ENCODE measurements at places on chromosomes 5 and 9.

- DNase-seq: no peak
These were observed 48.2 kb downstream of the ROPN1L start for GRCh38 chr5:10489810-10490426.

GRCh38 chr5:170491479-170491878 is 12.3 kb upstream of the KCNIP1 start:
- no peak for DNase-seq

DNA sequence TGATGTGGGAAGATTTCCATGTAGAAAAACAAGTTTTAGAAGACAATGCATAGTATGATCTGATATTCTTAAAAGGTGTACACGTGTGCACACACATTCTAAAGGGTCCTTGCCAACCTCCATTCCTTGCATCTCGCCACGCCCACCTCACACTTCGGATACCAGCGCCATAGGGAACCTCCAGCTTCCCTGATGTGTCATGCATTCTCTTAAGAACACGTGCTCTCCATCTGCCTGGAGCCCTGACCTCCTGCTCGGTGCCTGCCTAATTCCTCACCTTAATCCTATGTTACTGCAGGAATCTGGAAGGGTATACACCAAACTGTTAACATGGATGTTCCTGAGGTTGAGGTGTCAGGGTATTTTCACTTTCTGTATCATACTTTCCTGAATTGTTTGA is 63.1 kb downstream of the PTCD2 start:
- DNase-seq: no peak

- no peak for DNase-seq
These were observed 16.8 kb upstream of the PCSK5 start for GRCh38 chr9:75873712-75874111.

DNA sequence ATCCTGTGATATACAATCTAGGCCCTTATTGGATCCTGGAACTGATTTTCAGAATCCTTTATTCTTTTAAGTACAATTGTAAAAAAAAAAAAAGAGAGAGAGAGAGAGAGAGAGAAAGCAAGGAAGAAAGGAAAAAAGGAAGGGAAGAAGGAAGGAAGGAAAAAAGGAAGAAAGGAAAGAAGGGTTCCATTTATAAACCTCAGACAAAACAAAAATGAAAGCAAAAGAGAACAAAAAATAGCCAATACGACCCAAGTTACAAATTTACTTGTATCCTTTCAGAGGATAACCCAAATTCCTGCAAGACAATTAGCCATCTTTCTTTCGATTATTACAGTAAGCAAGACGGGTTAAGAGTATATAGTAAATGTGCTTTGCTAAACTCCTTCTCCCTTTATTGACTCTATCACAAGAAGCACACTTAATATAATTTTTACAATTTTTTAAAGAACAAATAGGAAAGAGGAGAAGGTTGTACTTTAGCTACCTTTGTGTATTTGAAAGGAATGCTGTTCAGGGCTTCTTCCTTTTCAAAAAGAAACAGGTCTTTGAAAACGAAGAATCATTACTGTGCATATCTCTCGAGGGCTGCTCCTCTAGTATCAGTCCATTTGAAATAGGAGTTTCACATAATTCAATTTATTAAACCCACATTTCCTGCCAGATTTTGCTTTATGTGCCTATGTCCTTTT is 543.3 kb downstream of the RAB3C start:
- no peak for DNase-seq

GRCh38 chr5:38843665-38844064 is 2.1 kb upstream of the OSMR start:
- no peak for DNase-seq

GRCh38 chr9:21688108-21689102 is 114.0 kb upstream of the MTAP start:
- DNase-seq: no peak

GRCh38 chr5:130815246-130815645 is 349.8 kb downstream of the HINT1 start:
- no peak for DNase-seq

DNA sequence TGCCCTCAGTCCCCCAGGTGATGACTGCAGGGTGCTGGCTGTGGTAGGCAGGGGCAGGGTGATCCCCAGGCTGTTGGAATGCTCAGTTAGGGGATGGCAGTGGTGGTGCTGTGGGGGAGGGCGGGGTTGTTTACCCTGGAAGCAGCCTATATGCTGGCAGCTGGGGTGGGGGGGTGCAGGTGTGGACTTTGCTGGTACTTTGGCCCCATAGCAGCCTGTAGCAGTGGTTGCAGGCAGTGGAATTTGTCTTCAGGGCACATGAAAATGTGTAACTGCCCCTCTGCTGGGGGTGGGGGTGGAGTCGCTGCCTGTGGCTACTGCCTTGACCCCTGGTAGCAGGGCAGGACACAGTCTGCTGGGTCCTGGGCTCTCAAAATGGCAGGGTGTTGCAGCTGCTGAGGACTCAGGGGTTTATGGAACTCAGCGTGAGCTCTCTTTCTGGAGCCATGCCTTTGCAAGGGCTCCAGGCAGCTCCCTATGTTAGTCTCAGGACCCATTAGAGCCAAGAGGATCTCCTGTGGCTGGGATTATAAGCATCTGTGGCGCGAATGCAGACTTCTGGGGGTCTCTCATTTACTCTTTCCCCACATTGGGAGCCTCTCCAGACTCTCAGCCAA is 65.0 kb downstream of the RMI1 start:
- no peak for DNase-seq

DNA sequence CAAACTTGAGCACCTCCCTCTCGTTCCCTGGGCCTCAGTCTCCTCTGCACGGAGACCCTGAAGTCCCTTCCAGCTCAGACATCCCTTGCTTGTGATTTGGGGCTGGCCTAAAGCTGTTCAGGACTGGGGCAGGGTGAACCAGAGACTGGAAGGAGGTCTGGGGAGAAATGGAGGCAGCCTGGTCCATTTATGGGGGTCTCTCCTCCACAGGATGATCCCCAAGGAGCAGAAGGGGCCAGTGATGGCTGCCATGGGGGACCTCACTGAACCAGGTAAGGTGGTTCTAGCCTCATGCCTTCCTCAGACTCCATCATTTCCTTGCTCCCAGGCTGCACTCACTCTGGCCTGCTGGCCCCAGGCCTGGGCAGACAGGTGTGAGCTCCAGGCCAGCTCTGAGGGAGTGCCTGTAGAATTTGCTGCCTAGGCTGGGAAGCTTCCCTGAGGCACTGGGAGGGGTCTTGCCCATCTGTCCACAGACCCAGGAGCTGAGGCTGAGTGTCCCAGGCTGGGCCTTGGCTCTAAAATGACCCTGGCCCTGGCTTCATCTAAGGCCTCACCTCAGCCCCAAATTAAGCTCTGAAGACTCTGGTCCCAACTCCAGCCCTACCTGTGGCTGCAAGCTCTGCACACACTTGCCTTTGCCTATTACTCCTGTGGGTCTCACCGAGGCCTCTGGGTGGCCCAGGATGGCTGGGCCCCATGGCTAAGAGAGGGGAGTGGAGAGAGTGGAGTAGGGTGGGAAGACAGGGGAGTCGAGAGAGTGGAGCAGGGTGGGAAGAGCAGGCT is 1.9 kb downstream of the MYOZ3 start:
- DNase-seq: no peak

- DNase-seq: no peak
These were observed 15.5 kb downstream of the CSF1R start for GRCh38 chr5:150070821-150071220.

DNA sequence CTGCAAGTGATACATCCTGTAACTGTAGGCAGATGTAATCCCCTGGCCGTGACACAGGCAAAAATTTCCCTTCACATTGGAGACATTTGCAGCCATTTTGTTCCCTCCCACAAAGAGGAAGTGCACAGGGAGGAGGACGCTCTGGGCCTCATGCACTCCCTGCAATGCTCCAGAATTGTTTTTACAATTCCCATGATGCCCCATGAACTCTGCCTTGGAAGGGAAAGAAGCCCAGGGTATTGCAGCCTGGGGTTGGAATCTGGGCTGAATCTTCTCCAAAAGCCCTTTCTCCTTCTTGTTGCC is 491.7 kb downstream of the CCDC171 start:
- no peak for DNase-seq

DNA sequence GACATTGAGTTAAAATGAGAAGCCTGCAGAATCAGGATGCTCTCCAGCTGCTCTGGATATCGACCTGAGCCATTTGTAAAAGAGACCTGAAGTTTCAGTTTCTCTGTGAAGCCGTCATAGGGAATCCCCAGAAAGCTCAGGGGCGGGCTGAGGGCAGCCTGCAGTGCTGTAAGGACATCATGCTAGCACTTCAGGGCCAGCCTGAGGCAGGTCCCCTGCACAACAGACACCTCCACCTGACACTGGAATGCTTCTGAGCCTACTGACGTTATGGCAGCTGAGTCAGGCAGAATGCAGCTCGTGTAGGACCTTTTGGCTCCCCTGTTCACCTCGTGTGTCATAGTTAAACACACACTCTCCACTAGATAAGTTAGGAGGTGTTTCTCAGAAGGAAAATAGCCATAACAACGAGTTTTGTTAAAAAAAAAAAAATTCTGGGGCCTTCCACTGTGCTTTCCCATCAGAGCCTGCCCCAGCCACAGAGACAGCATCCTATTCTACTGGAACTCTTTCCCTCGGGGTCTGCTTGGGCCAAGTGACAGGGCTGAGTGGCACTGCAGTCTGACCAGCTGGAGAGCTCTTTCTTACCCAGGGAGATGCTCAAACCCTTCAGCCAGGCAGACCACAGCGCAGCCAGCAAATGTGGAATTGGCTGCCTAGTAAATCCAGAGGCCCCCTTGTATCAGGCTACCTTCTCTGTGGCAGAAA is 354.9 kb downstream of the DIRAS2 start:
- DNase-seq: no peak

DNA sequence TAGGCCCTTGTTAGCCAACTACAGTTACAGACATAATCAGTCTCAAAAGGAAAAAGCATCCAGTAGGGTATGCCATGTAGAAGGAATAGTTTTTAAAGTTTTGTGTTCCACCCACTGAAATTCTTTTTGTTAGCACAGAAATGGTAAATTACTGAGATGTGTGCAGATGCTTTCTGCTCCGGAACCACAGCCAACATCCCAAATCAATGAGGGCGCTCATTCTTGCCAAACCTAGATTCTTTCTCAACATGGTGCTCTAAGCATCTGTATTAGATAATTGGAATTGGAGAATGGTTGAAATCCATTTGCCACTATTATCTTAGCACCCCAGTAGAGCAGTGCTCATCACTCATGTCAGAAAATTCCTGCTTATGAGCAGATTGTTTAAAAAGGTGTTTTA is 127.8 kb downstream of the SEC61B start:
- DNase-seq: no peak

- no peak for DNase-seq
These were observed 6.0 kb downstream of the NRARP start for GRCh38 chr9:137295849-137296669.

- DNase-seq: no peak
These were observed 296.5 kb downstream of the ARHGAP26 start for GRCh38 chr5:143066556-143067281.

DNA sequence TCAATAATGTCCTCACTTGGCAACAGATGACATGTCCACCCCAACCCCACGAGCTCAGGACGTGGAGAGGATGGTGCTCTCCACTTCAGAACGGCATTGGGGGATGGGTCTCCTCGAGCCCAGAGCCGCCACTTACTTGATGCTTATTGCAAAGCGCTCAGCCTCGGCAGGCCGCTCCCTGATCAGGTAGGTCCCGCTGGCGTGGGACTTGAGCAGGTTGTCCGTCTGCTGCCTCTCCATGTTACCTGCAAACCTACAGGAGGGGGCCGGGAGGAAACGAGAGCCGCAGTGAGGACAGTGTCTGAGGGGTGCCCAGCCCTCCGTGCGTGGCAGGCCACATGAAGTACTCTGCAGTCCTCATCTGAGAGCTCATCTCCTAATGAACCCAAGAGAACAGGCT is 36.6 kb upstream of the SARDH start:
- no peak for DNase-seq

GRCh38 chr5:96256795-96257470 is 176.1 kb downstream of the PCSK1 start:
- no peak for DNase-seq

DNA sequence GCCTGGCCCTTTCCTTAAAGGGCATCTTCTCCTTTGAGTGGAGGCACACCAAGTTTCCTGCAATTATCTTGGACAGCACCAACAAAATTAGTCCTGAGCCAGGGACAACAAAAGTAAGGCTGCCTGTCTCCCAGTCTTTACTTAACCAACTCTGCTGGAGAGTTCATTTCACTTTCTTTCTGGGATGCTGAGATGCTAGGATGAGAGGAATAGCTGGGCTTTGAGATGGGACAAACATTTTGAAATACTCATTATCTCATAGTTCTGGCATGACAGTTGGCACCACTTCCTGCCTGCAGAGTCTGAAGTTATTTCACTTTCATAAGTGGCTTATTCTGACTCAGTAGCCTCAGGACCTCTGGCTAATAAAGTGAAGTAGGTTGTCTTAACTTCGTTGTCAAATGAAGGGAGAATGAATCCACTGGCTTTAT is 157.0 kb downstream of the C9orf152 start:
- no peak for DNase-seq

GRCh38 chr5:150069672-150070627 is 16.4 kb downstream of the CSF1R start:
- DNase-seq: no peak

DNA sequence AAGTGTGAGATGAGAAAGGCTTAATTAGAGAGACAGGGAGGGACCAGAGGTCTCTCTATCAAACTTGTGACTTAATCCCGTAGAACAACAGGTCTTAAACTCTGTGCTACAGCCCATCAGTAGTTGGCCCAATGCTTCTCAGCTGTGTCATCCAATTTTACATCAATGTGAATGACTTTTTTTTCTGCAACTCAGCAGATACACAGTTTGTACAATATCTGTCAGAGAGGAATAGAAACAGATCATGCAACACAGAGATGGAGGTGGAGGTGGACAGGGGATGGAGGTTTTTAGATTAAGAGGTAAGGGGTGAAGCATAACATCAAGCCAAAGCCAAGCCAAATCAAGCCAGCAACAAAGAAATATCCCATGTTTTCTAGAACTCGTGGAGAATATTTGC is 43.0 kb downstream of the FBXW11 start:
- no peak for DNase-seq

DNA sequence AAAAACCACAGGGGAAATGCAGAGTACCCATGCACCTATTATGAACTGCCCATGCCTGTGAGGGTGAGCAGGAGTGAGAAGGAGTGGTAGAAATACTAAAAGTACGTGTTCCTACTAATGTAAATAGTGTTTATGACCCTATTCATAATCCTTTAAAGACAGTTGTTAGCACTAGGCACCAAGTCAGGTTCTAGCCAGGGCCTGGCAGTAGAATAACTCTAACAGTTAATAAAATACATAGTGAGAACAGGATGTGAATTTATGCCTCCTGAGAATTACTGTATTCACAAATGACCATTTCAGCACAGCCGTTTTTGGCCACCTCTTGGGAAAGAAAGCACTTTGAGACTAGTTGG is 103.2 kb upstream of the TARS1 start:
- no peak for DNase-seq

GRCh38 chr5:56323505-56323904 is 90.4 kb upstream of the ANKRD55 start:
- no peak for DNase-seq

DNA sequence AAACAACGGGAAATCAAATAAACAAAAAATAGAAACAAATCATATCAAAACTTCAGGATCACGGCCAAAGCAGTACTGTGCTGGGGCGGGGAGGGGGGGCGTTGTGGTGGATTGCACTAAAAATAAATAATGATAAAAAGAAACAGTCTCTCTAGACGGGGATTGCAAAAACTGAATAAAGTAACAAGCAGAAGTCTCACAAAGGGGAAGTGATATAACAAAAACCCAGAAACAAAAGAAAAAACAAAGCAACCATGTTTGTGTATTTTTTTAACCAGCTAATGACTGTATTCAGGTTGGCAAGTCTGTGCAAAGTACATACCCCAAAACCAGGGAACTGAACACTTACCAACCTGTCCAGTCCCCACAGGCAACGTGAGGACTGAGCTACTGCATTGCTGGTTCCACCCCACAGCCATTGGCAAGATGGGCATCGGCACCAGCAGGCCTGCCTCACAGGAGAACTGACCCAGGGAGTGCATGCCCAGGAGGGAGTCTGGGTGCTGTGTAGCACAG is 24.1 kb downstream of the BICD2 start:
- DNase-seq: no peak

All from activated T-helper 1 cell treated with Interleukin-2 at 50 U/mL for 16 hours (primary cell).